ENCODE measurements at places on chromosomes 2 and 18.

DNA sequence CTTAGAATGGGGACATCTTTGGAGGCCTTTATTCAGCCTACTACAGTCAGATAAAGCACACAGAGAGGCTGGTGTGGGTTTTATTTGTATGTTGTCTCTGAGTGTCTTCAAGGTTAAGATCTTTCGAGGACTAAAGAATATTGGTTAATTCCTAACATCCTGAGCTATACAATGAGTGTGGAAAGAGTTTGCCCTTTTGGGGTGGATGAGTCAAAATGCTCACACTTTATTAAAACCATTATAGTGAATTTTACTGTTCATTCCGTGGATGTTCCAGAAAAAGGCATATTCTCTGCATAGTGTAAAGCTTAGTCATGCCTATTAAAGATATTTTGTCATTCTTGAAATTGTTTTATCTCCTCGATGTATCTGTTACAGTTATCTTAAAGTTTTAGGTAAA lies 29.1 kb upstream of the SLC38A11 start:
- DNase-seq = no peak

- no peak for DNase-seq
Measured at GRCh38 chr18:59208602-59209125, 11.3 kb upstream of the GRP start.

GRCh38 chr18:46485675-46486194 lies 171.3 kb downstream of the LOXHD1 start:
- DNase-seq = no peak

DNA sequence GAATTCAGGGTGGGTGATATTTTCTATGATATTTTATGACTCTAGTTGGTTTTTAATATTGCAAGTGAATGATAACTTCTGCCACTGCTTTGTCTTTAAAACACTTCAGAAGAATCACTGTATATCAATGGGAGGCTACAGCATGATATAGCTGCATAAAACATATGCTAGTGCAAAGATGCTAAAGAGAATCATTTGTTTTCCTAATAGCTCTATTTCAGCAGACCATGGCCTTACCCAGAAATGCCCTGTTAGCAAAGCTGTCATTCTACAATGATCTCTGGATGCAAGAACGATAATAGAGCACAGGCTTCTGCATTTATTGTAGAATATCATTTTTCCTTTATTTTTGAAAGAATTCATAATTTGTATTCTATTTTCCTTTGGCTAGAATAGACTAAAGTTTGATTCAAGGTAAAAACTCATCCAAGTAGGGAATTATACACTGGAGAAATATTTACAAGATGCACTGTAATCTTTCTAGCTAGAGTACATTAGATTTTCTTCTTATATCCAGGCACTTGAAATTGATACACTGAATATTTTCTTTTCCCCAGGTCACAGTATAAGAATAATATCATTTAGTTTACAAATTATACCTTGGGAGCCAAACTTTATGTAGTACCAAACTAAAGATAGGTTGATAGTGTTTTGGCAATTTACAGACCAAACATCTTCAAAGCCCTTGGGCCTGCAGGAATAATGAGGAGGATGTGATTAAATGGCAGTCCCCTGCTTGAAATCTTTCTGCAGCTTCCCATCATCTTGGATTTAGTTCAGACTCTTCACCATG lies 252.6 kb upstream of the LINC00305 start:
- no peak for DNase-seq

DNA sequence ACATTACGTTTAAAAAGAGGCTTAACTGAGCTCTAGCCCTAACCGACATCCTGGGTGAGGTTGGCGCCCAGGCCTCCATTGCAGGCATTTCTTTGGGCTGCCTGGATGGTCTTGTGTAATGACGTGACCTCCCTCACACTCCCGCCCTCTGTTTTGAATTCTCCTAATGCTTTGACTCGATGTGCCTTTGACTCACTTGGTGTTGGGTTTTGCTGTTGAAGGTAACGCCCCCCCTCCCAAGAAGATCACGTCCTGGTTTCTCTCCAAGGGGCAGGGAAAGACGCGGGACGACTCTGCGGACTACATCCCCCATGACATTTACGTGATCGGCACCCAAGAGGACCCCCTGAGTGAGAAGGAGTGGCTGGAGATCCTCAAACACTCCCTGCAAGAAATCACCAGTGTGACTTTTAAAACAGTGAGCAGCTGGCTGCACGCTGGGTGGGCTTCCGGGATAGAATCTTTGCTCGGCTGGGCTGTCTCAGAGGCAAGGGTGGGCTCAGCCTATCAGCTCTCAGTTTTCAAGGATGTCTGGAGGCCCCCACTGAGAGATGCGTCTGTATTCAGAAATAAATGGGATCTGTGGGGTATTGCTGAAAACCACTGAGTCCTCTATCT lies 87.9 kb upstream of the ATG16L1 start:
- no peak for DNase-seq

DNA sequence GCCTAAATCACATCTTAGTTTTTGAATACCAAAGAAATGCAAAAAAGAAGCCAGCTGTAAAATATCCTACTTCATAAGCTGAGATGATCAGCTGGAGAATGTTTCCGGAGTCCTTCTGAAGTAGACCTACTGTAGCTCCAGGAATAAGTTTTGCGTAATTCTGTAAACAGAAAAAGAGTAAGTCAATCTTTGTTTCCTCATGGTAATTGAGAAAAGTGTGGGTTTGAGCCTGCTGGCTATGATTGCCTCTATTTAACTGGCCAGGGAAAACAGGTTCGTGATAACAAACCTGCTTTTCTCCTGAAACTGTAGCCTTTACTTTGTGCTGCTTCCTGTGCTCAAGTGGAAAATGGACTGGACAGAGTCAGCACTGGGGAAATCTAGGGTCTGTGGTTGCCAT lies 58.2 kb downstream of the ITGB6 start:
- no peak for DNase-seq

GRCh38 chr2:25419678-25420242 lies 78.0 kb upstream of the DNMT3A start:
- DNase-seq = peak; percentile 78
